ENCODE measurements at places on chromosomes 16 and 17.

- DNase-seq: no peak
Observed at GRCh38 chr16:75377729-75378386, 55.4 kb downstream of the CFDP1 start.

- no peak for DNase-seq
Observed at GRCh38 chr16:3659251-3659650, 4.8 kb downstream of the DNASE1 start.

DNA sequence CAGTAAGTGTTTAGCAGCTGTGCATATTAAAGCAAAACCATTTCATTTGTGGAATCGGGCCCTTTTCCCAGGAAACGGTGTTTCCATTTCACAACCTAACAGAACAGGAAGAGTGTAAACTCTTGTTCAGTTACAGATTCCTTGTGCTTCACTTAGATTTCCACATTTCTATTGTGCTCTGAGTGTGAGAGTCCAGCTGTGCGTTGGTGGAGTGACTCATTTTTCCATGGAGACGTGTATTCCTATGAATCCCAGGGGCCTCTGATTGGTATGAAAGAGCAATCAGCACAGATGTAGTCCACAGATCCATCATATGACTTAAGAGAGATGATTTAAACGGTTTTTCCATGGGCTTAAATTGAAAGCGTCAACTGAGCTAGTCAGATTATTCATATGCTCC, 13.3 kb upstream of the CAVIN1 start:
- no peak for DNase-seq

DNA sequence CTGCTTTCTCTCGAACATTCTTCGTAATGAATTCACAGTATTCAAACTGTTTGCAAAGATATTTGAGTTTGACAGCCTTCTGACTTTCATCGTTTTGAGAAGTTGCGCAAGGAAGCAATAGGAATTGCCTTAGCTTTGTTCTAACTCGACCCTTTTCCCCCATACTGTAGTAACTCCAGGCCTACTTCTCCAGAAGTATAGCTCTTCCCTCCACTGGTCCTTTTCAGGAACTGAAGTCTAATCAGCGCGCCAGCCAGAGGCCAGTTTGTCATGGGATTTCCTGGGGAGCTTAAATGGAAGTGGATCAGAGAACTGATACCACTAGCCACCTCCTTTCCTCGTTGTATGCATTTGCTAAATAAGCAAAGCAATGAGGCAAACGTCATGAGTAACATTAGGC, 27.9 kb downstream of the CDR2 start:
- no peak for DNase-seq

DNA sequence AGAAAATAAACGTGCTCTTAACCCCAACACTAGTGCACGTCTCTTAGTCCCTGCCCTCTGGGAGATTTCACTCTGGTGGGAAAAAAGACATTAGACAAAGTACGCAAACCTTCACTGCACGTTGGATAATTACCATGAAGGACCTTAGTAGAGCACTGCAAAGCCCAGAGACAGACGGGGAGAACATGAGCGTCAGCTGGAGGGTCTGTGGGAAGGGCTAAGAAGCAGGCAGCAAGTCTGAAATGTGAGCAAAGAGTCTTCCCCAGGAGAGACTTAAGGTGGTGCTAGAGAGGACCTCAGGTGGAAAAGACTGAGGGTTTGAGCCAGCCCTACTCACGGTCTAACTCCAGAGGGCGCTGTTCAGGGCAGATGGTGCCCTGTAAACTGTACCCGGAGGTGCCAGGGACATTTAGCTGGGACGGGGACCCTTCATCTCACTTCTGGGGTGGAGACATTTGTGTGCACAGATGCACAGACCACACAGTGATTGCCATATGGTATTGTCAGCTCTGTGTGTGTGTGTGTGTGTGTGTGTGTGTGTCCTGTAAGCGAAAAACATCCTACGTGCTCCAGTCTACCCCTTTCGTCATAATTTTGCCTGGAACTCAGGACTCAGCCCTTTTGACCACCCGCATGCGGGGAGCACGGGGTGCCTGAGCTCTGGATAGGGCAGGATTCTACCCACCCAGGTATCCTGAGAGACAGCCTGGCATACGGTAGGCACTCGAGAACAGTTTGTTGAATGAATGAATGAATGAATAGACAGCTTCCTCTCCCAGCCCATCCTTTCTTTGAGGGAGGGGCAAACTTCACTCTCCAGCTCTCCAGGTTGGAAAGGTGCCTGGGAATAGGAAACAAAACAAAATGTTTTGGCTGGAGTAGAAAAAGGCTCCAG, 10.1 kb upstream of the STAC2 start:
- DNase-seq: peak; percentile 28

GRCh38 chr16:86906623-86907022, 328.3 kb downstream of the FOXL1 start:
- no peak for DNase-seq

DNA sequence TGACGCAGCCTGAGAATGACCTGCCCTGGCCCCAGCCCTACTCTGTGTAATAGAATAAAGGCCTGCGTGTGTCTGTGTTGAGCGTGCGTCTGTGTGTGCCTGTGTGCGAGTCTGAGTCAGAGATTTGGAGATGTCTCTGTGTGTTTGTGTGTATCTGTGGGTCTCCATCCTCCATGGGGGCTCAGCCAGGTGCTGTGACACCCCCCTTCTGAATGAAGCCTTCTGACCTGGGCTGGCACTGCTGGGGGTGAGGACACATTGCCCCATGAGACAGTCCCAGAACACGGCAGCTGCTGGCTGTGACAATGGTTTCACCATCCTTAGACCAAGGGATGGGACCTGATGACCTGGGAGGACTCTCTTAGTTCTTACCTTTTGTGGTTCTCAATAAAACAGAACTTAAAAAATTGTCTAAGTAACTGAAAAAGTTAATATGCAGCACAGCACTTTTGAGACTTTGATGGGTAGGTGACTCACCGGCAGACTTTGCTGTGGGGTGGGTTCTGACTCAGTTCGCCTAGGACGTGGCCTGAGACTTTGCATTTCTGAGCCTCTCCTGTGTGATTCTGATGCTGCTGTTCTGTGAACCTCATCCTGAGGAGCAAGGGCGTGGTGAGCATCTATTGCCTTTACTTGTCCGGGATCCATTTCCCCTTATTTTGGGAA, 5.7 kb downstream of the LAT start:
- no peak for DNase-seq

DNA sequence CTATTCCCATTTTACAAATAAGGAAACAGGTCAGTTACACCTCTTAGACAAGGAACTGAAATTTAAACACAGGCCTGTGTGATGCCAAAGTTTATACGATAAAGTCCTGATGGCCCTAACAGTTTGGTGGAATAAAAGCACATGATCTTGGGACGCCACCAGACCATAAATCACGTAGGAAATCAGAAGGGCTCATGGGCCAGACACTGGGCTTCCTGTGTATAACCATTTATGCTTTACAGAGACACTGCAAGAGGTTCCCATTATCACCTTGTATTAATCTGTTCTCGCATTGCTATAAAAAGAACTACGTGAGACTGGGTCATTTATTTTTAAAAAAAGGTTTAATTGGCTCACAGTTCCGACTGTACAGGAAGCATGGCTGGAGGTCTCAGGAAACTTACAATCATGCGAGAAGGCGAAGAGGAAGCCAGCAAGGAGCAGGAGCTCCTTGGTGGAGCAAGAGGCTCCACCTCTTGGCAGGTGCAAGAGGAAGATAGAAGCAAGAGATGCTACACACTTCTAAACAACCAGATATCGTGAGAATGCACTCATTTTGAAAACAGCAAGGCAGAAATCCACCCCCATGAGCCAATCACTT, 124.0 kb upstream of the MON1B start:
- no peak for DNase-seq

DNA sequence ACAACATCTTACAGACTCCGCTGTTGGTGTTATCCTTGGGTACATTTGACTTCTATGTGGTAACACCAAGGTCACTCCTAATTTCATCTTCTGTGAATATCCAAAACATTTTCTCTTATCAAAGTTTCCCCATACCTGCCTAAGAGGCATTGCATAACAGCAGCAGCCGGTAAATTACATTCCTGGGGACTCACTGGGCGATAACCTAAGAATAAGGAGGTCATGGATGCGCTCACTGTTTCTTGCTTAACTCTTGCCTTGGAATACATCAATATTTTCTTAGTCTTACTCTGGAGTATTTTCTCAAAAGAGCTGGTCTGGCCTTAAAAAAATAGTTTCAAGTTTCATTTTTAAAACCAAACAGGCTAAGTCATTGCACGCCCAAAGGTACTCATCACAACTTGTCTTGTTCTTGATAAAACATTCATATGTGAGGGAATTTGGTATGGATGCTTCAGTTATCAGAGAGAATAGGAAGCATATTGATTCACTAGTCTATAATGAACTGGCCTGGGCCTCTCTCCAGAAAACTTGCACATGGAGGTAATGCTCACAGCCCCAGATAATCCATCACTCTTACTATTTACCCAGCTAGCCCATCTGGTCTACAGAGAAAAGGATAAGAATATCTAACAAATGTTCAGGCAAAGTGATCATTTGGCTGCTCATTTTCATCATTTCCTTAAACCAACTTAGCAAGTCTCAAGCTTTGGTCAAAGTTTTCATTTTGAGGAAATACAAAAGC, 235.0 kb upstream of the ERCC4 start:
- DNase-seq: no peak

DNA sequence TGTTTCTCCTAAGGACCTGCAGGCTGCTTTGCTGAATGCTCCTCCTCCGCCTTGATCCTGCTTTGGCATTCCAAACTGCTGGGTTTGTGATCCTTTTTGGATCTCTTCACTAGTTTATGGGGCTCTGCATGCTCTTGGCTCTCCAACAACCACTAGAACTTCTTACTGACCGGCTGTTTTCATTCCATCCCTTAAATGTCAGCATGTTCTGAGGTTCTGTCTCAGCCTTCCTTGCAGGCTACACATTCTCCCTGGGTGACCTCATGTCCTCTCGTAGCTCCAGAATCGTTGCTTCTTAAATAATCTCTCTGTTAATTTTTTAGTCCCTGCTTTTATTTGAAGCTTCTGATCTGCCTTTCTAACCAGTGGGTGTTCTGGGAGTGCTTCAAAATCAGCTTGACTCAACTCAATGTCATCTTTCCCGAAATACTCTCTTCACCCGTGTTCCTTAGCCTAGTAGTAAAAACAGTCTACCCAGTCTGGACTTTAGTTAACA, 119.0 kb upstream of the HS3ST2 start:
- no peak for DNase-seq

GRCh38 chr17:354651-355556, 2.3 kb upstream of the RPH3AL start:
- no peak for DNase-seq

- no peak for DNase-seq
Observed at GRCh38 chr16:69566981-69567680, 1.4 kb downstream of the NFAT5 start.

GRCh38 chr17:46154151-46154816, 38.9 kb downstream of the KANSL1 start:
- DNase-seq: peak; percentile 29

DNA sequence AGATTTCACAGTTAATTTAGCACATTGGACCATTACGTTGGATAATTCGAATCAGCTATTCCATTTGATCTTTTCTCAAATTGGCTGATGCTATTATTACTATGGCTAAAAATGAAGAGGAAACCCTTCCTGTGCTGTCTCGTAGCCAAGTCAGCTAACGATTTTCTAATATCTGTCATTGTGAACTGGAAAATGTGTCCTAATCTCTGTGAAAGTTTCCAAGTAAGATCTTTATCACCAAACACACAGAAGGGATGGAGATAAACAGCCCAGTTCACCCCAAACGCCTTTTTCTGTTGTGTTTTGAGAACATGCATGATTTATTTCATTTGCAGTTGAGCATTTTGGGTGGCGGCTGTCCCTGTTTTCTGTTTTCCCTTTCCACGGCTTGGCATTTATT, 312.8 kb downstream of the FOXL1 start:
- no peak for DNase-seq

- no peak for DNase-seq
Observed at GRCh38 chr16:86930663-86931373, 352.5 kb downstream of the FOXL1 start.

- peak; percentile 71 for DNase-seq
Observed at GRCh38 chr16:46972429-46973206, 856 bp downstream of the DNAJA2 start.

- DNase-seq: no peak
Observed at GRCh38 chr16:19639986-19640421, 78.0 kb downstream of the KNOP1 start.

GRCh38 chr16:69298261-69298660, 12.9 kb upstream of the VPS4A start:
- no peak for DNase-seq

DNA sequence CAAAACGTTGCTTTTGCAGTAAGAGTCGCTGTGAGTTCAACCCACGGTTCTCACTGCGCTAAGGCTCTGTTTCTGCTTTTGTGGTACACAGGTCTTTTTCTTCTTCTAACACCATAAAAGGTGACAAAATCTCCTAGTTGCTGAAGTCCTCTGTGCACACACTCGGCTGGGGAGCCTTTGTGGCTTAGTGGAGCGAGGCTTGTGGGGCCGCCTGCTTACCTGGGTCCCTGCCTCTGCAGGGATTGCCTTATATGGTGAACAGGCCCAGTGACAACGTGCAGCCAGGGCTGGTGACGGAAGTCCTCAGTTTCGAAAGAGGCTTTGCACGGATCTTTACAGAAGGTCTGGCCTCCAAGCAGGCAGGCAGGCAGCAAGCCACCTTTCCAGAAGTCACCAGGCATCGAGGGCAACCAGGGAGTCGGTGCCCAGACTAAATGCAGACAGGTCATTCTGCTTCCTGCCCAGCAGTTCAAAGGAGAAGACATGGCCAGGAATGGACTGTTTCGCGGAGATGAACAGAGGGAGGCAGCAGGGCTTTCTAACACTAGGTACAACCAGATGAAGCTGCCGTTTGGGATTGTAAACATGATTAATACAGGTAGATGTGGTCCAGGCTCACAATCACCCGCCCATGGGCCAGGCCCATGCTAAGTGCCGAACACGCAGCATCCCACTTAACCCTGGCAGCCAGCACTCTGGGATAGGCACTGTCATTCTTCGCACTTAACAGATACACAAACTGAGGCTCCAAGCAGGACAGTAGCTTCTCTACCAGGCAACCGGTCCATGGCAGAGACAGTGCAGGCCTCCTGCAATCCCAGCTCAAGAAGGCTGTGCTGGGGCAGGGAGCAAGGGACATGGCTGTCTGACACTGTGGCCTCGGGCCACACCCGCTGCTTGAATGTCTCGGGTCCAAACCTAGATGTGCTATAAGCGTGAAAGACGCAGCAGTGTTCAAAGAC, 10.7 kb upstream of the MEAK7 start:
- no peak for DNase-seq

- DNase-seq: no peak
Observed at GRCh38 chr17:59487161-59487873, 78.1 kb upstream of the DHX40 start.

GRCh38 chr17:10092595-10092994, 105.8 kb downstream of the GAS7 start:
- no peak for DNase-seq

- DNase-seq: no peak
Observed at GRCh38 chr16:77273815-77274214, 74.6 kb downstream of the SYCE1L start.

- DNase-seq: no peak
Observed at GRCh38 chr16:28884045-28884444, 5.8 kb downstream of the ATP2A1 start.

DNA sequence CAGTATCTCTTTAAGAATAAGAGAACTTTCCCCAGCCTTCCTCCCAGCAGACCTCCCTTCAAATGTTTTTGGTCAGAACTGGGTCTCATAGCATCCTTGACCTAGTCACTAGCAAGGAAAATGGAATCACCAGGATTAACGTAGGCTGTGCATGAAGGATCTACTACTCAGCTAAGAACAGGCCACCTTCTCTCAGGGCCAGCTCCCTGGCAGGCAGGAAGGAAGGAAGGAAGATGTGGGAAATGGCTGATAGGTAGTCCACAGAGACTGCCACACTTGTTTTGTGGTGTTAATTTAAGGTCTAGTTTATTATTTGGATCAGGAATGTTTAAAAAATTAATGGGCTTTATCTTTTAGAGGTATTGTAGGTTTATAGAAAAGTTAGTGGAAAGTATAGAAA, 136.4 kb downstream of the SPECC1 start:
- DNase-seq: no peak

Measured in right lobe of liver (tissue), 6 donors.